ENCODE measurements at places on chromosomes 11 and 22. TPM values are rescaled to one million over a fixed set of nuclear protein-coding genes. Genes with fewer than 3 reads are reported as not detected.

The MS4A4E gene
- total RNA-seq: not detected

The SHISAL1 gene
- not detected for total RNA-seq

The CLCF1 gene
- 0.48 TPM for total RNA-seq

The OR4A47 gene
- not detected for total RNA-seq

The ANO9 gene
- total RNA-seq: 8.9 TPM

The KCNJ11 gene
- total RNA-seq: 0.81 TPM

The ACRV1 gene
- total RNA-seq: not detected

The CLDN5 gene
- not detected for total RNA-seq

The VSIG10L2 gene
- total RNA-seq: not detected

The PRODH gene
- not detected for total RNA-seq

The PATE4 gene
- not detected for total RNA-seq

The NCAM1 gene
- not detected for total RNA-seq

The CREBZF gene
- 43.1 TPM for total RNA-seq

The RIMBP3B gene
- not detected for total RNA-seq

The DDI1 gene
- not detected for total RNA-seq

The APBB1 gene
- total RNA-seq: 2.4 TPM

The LIF gene
- 3.6 TPM for total RNA-seq

The PHF21B gene
- total RNA-seq: not detected

The SEPTIN3 gene
- not detected for total RNA-seq

The CDC42BPG gene
- total RNA-seq: 1.4 TPM

The TCF20 gene
- 23.7 TPM for total RNA-seq

The CREB3L1 gene
- total RNA-seq: not detected

The ABTB2 gene
- 5.1 TPM for total RNA-seq

The ZNF280B gene
- total RNA-seq: 3.7 TPM

The INS gene
- not detected for total RNA-seq

The CAVIN3 gene
- not detected for total RNA-seq

The ZNRF3 gene
- 17.6 TPM for total RNA-seq

The FXYD2 gene
- 107 TPM for total RNA-seq

The RIMBP3C gene
- 0.15 TPM for total RNA-seq

The IFITM1 gene
- not detected for total RNA-seq

The SYNGR1 gene
- not detected for total RNA-seq

The DDX25 gene
- total RNA-seq: 0.11 TPM

Data from HepG2 (cell line).